ENCODE measurements at places on chromosomes 7 and 10. TPM values are rescaled to one million over a fixed set of nuclear protein-coding genes. Genes with fewer than 3 reads are reported as not detected.

GRCh38 chr10:49371967-49372366 is 23.9 kb downstream of the DRGX start:
- no peak for DNase-seq

DNA sequence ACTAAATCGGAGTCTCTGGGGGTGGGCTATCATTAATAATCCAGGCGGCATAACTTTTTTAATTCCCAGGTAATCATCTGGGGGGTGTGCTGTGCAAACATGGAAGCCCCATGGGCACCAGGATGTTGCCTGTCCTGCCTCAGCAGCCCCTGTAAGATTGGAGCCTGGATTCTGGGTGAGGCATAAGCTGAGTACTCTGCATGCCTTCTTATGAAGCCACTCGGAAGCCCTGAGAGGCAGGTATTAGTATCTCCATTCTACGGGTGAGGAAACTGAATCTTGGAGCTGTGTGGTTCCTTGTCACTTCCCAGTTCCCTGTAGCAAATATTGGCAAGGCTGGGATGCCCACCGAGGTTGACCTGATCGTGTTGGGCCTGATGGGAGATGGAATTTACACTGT is 7.4 kb upstream of the OPN4 start:
- peak; percentile 77 for DNase-seq

DNA sequence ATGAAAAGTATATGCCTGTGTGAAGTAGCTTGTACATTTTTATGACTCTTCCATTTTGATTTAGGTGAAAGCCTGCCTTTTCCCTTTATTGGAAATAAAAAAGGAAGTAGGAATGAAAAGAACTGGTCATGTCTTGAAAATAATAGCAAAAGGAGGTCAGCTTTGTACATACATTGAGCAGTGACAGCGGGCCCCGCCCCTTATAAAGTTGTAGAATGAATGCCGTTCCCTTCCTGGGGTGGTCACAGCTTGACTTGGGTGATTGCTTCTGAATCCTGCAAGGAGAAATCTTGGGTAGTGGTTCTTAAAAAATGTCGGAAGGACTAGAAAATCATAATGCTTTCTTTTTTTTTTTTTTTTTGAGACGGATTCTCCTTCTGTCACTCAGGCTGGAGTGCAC is 31.7 kb downstream of the CAMK1D start:
- no peak for DNase-seq

DNA sequence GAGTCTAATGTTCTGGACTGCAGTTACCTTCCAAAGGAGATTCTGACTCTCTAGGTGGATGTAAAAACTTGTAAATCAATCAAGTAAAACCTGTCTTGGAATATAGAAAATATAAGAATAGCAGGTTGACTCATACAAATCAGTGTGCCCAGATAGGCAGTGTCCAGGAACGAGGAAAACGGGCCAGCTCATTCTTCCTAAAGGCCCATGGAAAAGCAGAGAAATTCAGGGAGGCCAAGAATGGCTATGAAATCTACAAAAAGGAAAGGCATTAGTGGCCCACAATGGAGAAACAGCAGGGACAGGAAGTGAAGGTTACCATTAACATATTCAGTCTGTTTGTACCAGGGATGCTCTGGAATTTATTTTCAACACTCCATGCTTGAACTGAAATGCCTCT is 14.9 kb downstream of the GLI3 start:
- no peak for DNase-seq

- DNase-seq: no peak
Observed at GRCh38 chr7:117777335-117778142, 95.7 kb downstream of the CTTNBP2 start.

DNA sequence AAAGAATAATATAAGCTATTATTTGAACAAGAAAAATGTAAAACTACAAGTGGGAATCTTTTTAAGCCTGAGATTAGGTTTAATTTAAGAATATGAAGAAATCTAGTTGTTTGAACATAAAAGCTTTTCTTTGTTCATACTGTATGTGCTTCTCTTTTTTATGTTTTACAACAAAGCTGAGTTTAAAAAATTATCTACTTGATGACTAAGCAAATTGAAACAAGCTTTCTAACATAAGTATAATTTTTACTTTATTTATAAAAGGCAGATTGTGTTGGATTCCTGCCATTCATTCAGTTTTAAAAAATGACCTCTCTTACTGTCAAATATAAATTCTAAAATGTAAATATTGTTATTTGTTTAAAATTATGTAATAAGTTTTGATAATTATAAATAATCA is 958.2 kb downstream of the DNAJB9 start:
- DNase-seq: no peak

DNA sequence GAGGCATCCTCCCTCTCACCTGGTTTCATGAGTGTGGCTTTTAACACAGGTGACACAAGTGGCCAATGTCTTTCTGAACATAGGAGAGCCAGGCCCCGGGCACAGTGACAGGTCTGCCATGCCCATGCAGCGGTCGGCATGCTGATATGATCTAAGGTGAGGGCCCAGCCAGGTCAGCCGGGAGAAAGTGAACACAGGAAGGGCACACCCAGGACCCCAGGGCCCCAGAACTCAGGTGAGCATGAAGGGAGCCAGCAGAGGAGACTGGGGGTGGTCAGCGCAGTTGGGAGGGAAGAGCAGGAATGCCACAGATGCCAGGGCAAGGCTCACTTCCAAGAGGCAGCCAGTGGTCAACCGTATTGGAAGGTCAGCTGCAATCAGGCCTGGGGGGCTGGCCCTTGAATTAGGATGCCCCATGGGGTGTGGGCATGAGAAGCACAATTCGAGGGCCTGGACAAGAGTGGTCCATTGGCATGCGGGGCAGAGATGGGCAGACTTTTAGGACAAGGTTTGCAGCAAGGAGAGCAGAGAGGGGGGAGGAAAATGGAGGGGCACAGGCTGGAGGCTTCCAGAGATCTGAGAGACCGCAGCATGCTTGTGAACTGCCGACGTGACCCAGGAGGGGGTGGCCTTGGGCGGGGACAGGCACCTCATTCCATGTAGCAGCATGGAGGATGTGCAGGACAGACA is 3.9 kb upstream of the INPP5A start:
- no peak for DNase-seq

DNA sequence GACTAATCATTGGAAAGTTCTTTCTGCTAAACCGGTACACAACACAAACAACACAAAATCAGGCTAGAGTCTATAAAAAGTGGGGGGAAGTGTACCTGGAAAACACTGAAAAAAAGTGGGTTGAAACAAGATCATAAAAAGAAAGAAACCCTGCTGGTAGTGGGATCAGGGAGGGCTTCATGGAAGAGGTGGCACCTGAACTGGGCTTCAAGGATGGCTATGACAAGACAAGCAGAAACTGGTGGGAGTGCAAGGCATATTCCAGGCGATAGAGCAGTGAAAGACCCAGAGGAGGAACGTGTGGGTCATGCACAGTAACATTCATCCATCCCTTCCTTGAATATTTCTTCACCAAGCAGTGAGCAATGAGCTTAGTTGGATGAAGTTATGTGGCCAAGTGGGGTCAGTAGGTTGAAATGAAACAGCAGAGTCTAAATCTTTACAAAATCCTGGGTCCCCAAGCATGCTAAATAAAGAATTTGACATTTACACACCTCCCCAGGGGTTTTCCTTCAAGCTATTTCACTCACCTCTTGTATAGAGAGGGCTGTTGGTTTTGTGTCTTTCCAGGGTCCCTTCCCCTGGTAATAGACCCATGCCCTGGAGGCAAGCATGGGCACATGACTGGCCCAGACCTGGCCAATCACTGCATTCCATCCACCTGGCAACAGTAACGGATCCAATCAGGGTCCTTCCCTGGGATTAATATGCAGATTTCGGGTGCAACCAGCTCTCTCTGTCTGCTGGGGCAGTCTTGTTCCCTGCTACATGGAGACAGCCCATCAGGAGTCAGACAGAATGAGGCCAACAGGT is 38.2 kb downstream of the SPOCK2 start:
- DNase-seq: no peak

The TLX1 gene
- not detected for total RNA-seq

The PRSS37 gene
- total RNA-seq: not detected

The TMEM196 gene
- total RNA-seq: not detected

The CPVL gene
- not detected for total RNA-seq

Data from osteoblast (primary cell).